ENCODE measurements at places on chromosomes 1 and 21.
A peak's percentile ranks its signal among the peaks of the same experiment; 100 is the strongest.

GRCh38 chr1:71273334-71273733 is 192.5 kb upstream of the ZRANB2 start:
- peak; percentile 82 for DNase-seq

- DNase-seq = no peak
Measured at GRCh38 chr1:19068639-19069276, 112.3 kb upstream of the IFFO2 start.

- DNase-seq = no peak
Measured at GRCh38 chr1:167081594-167082156, 8.5 kb downstream of the GPA33 start.

GRCh38 chr1:76029331-76029730 is 45.2 kb upstream of the ST6GALNAC3 start:
- no peak for DNase-seq

DNA sequence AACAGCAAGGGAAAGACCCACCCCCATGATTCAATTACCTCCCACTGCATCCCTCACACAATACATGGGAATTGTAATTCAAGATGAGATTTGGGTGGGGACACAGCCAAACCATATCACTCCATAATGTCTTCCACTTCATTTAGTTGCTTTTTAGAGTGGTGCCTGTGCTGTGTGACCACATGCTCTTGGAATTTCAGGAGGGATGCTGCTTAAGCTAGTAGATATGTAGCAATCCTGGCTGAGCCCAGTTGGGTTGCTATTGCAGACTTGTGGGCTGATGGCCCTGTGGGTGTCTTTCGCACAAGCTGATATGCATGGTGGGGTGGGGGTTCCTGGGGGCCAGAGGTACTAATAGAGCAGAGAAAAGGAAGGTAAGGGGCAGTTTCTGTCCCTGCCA is 160.4 kb upstream of the SYT6 start:
- peak; percentile 68 for DNase-seq

GRCh38 chr1:155607708-155608107 is 2.3 kb upstream of the MSTO1 start:
- DNase-seq = peak; percentile 6

DNA sequence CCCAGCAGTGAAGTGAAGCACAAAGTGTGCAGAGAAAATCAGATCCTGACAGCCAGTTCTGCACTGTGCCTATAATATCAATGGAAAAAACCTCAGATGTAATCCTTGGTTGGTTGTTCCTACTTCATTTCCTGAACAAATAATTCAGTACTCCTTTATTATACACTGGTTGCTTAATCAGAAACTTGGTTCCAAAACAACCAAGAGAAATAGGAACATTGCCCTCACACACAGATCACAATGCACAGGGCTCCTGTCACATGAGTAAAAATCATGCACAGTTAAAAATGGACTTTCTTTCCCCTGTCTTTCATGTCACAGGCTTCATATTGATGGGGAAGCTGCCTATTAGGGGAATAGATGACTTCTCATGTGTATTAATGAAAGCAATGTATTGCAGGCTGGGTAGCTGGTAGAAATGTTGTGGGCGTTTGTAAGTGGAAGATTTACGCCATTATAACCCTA is 9.7 kb downstream of the DNASE2B start:
- no peak for DNase-seq

GRCh38 chr1:121519042-121519755 is 334.4 kb downstream of the SRGAP2C start:
- DNase-seq = peak; percentile 6

DNA sequence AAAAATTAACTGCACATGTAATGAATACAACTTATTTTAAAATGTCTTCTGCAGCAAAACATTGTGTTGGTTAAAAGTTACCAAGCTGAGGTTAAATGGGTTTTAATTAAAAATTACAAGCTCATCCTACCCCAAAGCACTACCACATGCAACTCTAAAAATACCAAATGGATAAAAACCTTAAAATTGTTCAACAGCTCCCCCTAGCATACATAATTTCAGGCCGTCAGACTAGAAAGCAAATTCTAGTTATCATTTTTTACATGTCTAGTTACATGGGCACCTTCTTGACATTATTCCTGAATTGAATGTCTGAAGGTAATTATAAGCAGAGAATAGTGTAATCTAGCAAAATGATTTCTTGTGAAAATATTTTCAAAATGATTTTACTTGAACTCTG is 176.5 kb downstream of the C1orf21 start:
- DNase-seq = peak; percentile 29

- no peak for DNase-seq
Measured at GRCh38 chr1:231628207-231628876, 1.8 kb downstream of the DISC1 start.

GRCh38 chr1:67869233-67869632 is 36.0 kb upstream of the GNG12 start:
- DNase-seq = no peak

- no peak for DNase-seq
Measured at GRCh38 chr1:212606395-212607205, 2.0 kb upstream of the ATF3 start.

DNA sequence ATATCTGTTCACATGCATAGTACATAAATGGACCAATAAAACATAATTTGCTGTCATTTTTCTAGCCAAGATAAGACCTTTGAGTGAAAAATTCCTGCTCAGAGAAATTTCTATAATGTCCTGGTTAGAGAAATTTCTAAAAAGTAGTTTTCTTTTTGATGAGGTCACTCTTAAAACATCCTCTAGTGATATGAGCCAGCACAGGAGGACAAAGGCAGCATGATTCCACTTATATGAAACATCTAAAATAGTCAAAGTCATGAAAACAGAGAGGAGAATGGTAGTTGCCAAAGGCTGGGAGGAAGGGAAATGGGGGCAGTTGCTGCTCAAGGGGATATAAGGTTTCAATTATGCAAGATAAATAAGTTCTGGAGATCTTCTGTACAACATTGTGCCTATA is 239.4 kb downstream of the BACH1 start:
- DNase-seq = peak; percentile 82
